ENCODE measurements at places on chromosomes 6 and 20. TPM values are rescaled to one million over a fixed set of nuclear protein-coding genes. Genes with fewer than 3 reads are reported as not detected.
A peak's percentile ranks its signal among the peaks of the same experiment; 100 is the strongest.

The DUSP15 gene
- 0.31 TPM for total RNA-seq

DNA sequence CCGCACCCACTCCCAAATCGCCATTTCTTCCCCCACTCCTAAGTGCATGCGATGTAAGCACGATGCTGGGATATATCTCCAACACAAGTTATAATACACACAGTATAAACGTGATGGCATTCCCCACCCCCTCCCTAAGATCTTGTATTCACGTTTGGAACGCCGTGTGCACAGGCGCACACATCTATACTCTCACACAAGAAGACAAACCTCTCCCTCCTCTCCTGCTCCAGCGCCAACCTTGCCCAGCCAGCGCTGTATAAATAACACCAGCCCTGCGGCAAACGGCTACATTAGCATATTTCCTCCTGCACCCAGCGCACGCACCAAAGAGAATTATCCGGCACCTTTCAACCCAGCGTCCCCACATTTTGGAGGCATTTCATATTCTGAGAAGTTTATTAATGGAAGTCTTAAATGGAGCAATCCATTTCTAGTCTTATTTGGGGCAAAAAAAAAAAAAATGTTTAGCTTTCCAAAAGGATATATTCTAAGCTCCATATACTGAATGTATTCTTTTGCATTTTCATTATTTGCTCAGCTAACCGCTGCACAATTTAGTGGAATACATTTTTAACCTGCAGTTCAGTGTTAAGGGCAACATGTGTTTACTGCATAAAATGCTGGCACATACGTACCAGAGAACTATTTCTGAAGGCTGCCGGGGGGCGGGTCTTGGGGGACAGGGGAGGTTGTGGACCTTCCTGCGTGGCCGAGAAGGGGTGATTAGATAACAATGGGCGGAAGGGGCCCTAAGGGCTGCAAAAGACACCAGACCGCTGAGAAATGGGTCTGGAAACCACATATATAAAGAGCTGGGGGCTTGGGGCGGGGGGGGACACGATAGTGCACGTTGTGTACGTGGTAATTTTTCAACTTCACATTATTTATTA lies 1.1 kb upstream of the SLC22A23 start:
- peak; percentile 56 for DNase-seq

The GNAS-AS1 gene
- total RNA-seq: 6.7 TPM

DNA sequence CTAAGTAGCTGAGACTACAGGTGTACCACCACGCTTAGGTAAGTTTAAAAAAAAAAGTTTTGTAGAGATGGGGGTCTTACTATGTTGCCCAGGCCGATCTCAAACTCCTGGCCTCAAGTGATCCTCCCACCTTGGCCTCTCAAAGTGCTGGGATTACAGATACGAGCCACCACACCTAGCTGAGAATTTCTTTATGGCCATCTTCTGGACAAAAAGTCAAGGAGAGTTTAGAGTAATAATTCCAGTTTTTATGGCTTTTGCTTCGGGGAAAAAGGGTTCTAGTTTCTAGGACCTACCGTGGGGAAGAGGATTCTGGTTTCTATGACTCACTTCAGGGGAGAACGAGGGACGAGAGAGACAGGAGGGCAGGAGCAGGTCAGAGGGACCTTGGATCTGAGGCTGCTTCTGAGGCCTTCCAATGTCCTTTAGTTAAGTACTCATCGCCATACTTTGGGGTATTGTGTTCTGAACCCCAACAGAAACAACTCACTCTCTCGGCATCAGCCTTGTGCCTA lies 69.3 kb upstream of the IER3 start:
- no peak for DNase-seq

DNA sequence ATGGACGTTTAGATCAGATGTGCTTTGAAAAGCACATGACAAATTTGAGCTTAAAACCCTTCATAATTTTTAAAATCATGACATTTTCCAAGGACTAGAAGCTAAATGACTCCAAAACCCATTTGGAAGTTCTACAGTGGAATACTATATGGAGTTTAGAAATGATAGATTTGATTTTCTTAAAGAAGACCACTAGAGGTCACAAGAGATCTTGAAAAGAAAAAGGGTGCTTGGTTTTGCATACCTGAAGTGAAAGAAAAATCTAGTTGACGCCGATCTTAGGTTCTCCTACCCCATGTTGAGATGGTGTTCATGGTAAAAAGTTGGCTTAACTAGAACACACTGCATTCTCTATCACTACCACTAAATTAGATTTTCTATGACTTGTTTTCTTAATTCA lies 31.5 kb downstream of the CFAP61 start:
- peak; percentile 64 for DNase-seq

DNA sequence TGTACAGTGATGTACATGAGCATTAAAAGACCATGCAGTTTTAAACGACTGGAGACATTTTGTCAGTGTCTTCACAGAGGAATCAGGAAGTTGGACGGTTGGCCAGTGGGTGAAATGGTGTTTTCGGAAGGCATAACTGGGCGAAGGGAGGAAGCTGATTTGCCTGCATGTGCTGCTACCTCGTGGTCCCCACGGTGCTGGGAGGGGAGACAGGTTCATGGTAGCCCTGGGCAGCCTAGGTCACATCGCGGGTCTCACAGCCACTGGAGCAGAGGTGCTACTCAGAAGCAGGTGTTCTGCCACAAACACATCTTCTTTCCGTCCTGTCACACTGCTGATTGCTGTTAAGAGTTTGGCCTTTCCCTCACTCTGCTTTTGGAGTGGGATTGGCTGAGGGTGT lies 35.2 kb downstream of the HIVEP1 start:
- no peak for DNase-seq

The RAET1E gene
- 3.2 TPM for total RNA-seq

- no peak for DNase-seq
These were observed 222.8 kb upstream of the CITED2 start for GRCh38 chr6:139597087-139597763.

GRCh38 chr6:108492131-108492766 lies 68.5 kb upstream of the FOXO3 start:
- peak; percentile 45 for DNase-seq

The TCP11 gene
- not detected for total RNA-seq

- DNase-seq: no peak
These were observed at the start of gene APOBEC2 for GRCh38 chr6:41053041-41053440. Gene APOBEC2, plus strand, starts transcription at chr6:41053202. Its CDS starts 146 bp downstream, at chr6:41053348.

GRCh38 chr6:166240889-166241288 lies 67.3 kb downstream of the PRR18 start:
- no peak for DNase-seq

DNA sequence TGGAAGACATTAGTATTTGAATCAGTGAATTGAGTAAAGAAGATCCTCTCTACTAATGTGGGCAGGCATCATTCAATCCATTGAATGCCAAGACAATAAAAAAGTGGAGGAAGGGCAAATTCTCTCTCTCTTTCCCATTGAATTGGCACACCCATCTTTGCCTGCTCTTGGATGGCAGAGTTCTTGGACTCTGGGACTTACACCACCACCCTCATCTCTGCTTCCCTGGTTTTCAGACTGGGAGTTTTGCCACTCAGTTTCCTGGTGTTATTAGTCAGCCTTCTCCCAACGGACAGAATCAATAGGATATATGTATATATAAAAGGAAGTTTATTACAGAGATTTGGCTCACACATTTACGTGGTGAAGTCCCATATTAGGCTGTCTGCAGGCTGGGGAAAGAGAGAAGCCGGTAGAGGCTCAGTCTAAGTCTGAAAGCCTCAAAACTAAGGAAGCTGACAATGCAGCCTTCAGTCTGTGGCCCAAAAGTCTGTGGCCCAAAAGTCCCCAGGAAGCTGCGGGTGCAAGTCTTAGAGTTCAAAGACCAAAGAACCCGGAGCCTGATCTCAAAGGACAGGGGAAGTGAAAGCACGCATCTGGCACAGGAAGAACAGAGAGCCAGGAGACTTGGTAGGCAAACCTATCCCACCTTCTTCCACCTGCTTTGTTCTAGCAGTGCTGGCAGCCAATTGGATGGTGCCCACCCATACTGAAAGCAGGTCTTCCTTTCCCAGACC lies 64.4 kb downstream of the SMPDL3A start:
- DNase-seq: no peak

DNA sequence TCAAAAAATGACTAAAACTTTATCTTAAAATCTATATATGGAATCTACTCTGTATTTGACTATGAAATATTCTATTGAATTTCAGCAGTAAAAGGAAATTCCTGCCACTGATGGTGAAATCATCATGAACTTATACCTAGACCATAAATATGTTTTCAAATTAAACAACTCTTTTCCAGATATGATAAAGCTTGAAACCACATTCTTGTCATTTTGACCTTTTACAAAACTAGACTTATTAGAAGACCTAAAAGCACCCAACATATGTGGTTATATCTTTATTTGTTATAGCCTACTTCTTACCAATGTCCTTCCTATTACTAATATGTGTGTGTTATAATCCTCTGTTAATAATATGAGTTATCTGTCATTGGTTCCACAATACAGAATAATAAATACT lies 35.3 kb downstream of the FRK start:
- DNase-seq: no peak

The COL9A1 gene
- total RNA-seq: not detected

DNA sequence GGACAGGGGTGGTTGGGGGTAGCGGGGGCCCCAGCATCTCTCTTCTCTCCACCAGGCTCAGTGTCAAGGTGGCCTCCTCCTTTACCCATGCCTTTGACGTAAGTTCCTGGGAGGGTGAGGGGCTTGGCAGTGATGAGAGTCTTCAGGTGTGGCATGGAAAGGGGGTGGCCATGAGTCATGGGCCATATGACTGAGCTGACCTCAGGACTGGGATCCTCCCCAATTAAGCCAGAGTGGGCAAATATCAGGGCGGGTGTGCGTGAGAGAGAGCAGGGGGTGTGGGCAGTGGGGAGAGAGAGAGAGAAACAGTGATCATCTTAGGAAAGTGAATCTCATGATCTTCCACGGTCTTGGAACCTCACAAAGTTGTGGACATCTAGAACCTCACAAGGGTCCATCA lies 8.2 kb upstream of the BPIFB4 start:
- DNase-seq: no peak

DNA sequence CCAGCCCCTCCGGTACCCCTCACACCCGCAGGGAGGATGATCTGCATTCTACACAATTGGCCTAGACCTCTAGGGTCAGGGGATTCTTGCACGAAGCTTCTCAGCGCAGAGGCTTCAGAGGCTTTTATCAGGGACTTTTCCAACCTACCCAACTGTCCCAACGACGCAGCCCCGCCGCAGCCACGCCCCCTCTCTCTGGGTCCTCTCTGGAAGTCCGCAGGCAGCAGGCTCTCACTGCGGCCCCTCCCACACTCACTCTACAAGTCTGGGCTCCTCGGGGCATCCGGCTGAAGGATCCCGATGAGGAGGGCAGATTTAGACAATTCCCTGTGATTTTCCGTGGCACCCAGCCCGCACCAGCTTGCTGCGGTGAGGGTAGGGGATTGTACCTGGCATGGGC lies 227.7 kb upstream of the RNF24 start:
- no peak for DNase-seq

DNA sequence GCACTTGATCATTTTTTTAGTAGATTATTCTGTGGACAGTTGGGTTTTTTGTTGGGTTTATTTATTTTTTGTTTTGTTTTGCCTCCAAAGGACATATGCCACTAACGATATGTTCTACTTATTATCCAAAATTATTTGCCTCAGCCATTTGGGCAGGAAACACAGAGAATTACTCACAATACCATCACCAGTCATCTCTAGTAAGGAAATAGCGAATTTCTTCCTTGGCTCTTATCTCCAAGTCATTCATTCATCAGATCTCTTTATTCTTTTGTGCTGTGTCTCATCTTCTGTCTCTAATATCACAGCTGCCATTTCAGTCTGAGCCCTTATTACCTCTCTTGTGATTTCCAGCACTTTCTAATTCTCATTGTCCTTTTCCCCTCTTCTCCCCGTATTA lies 130.4 kb upstream of the SMLR1 start:
- DNase-seq: no peak

The SPTLC3 gene
- 0.06 TPM for total RNA-seq

DNA sequence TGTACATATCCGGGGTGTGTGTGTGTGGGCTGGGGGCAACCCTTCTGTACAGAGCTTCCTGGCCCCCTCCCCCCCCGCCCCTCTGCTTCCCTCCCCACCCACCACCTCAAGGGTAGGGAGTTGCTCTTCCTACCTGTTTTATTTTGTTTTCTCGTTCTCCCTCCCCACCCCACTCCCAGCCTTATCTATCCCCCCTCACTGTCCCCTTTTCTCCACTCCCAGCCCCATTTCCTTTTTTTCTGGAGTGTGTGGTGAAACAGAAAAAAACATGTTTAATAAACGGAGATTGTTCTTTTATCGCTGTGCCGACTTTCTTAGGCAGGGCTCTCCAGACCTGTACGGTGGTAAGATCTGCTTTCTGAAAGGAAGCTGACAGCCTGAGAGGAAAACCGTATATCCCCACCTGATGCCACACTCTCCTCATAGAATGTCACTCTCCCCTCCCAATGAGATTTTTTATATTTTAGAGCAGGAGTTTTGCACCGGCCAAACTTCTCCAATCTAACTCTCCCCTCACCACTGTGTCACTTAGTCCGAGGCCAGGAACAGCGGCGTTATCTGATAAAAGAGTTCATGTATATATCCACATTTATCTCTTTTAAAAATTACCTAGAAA lies 875 bp upstream of the ZBTB9 start:
- no peak for DNase-seq

DNA sequence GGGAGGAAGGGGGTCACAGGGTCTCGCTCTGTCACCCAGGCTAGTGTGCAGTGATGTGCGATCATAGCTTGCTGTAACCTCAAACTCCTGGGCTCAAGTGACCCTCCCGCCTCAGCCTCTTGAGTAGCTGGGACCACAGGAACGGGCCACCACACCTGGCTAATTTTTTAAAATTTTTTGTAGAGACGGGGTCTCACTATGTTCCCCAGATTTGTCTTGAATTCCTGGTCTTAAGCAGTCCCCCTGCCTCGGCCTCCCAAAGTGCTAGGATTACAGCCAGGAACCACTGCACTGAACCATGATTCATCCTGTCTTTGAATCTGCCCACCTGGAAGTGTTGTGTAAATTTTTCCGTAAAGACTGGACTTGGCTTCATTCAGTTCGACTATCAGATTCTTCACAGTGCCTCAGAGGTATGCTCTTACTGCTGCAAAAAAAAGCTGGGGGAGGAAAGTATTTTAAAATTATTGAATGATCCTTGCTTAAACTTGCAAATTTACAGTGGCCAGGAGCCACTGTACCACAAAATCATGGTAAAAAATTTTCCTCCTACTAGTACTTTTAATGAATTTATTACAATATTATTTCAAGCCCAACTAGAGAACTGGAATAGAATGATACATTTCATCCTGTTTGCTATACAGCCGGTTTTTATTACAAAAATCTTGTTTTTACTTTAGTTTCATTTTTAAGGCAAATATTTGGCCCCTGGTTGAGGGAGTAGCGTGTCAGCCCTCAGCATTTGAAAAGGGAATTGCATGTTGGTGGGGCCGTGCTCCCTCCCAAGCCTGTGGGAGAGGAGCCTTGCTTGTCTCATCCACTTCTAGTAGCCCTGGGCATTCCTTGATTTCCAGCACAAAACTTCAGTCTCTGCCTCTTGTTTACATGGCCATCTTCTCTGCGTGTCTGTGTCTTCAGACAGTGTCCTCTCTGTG lies 202.5 kb upstream of the SGK1 start:
- DNase-seq: no peak

The ROS1 gene
- total RNA-seq: not detected
